ENCODE measurements at places on chromosomes 11 and 22.

- DNase-seq, result no peak
Observed at GRCh38 chr11:60959431-60959830, 7.5 kb upstream of the SLC15A3 start.

DNA sequence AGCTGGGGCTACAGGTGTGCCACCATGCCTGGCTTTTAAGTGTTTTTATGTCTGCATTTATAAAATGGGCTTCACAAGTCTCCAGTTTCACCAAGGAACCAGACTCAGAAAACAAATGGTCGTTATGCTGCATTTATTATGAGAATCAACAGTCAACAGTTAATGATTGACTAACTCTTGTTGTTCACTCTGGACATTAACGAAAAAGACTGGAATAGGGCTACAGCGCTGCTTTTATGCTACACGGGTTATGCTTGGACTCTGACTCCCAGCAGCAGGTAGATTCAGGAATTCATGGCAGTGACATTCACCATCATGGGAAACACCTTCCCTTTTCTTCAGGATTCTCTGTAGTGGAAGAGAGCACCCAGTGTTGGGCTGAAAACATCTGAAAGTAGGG lies 44.4 kb upstream of the CHKA start:
- DNase-seq, result no peak

GRCh38 chr11:43399983-43400630 lies 41.4 kb downstream of the TTC17 start:
- no peak for DNase-seq

DNA sequence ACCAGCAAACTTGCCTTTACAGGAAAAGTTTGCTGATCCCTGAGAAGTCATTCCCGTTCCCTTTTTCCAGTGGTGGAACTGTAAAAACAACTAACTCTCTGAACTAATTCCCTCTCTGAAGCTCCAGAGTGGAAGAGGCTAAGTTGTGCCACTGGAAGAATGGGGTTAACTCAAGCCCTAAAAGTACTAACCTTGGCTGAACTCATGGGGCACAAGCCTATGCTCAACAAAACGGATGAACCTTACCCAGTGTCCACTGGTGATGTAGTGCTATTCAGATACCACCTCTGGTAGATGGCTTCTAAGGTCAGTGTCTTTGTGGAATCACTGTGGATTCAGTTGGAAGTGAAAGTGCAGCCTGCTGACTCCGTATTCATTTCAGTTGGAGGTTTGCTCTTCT lies 59.9 kb upstream of the GNAZ start:
- no peak for DNase-seq

- no peak for DNase-seq
Observed at GRCh38 chr22:19438298-19438697, 6.0 kb downstream of the MRPL40 start.

- DNase-seq, result no peak
Observed at GRCh38 chr11:96205460-96205809, 137.6 kb downstream of the MAML2 start.

- DNase-seq, result no peak
Observed at GRCh38 chr11:61771985-61772455, 19.6 kb downstream of the MYRF start.

- DNase-seq, result no peak
Observed at GRCh38 chr22:30143265-30143664, 63.0 kb downstream of the HORMAD2 start.

GRCh38 chr11:92376146-92376599 lies 151.6 kb downstream of the FAT3 start:
- no peak for DNase-seq

DNA sequence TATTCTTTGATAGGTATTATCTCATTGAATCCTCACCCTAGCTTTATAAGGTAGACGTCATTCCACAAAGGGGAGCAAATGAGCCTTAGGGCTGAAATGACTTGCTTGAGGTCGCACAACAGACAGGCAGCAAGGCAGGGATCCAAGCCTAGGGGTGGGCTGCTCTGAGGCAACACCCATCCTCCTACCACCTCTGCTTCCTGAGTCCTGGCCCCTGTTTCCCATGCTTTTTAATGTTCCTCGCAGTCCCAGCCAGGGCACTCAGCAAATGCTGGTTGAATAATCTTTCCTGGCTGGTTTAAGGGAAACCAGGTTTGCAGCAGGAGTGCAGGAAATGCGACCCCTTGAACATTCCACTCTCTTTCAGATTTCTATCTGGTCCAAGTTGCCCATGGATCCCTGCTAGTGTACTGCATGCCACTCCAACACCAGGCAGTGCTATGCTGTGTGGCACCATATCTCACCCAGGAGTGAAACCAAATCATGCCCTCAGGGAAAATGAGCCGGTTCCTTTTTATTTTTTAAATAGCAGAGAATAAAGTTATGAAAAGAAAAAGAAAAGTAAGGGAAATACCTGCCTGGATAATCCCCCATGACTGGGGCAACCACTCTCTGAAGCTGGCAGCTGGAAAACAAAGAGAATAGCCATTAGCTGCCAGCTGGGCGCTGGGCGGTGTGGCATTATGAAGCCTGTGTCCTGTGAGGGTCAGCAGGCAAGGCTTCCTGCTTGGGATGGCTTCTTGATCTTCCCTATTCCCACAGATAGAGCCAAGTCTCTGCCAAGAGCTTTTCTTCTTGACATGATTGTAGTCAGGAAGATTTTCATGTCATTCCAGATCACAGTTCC lies 21.8 kb downstream of the MICAL2 start:
- DNase-seq, result no peak

DNA sequence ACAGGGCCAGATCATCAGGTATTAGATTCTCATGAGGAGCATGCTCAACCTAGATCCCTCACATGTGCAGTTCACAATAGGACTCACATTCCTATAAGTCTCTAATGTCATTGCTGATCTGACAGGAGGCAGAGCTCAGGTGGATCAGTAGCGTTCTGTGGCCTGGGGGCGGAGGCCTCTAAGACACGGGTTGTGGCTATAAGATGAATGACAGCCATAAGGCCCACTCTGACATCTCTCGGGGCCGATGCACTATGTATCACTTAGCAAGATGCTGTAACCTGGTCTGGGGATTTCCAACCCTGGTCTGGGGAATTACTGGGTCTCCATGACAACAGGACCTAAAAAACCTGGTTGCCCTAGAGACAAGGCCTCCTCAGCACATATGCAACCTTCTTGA lies 932.7 kb downstream of the TBC1D22A start:
- no peak for DNase-seq

DNA sequence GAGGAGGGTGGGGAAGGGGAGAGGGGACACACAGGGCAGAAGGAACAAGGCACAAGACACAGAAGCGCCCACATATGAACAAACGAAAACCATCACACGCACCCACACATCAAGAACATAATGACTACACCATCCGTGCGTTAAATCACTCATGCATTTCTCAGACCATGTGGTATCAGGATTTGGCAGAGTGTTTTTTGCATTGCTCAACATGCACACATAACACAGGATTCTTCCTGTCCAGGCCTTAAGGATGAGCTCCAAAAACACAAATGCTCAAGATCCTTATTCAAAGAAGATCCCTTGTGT lies 309.5 kb downstream of the CADM1 start:
- DNase-seq, result no peak

GRCh38 chr11:18722293-18722637 lies 3.7 kb downstream of the IGSF22 start:
- DNase-seq, result no peak

DNA sequence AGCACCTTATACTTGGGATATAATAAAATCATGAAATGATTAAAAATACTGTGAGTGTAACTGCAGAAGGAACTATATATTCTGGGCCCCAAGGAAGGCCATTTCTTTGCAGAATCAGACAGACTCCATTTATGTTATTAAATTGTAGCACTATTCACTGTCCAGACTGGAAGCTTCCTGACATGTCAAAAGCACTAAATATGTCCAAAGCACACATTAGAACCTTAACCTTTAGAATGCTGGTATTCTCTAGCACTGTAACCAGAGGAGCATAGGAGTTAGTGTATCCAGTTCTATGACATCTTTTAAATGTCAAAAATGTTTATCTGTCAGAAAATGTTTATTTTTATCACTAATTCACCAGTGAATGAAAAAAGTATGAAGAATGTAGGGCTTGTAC lies 246.9 kb downstream of the CADM1 start:
- no peak for DNase-seq

DNA sequence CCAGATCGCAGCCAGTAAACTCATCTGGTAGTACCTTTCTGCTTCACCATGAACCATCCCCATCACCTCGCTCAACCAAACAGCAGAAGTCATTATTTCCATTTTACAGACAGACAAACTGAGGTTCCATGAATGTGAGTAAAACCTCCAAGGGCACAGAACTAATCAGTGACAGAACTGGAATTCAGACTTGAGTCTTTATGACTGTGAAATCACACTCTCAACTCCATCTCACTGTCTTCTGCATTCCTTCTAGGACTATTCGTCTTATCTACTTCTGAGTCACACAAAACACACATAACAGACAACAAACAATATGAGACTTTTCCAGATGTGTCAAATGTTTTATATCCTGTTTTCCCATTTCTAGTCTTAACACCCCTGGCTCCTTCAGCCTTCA lies 9.3 kb upstream of the NUP50 start:
- DNase-seq, result no peak

- no peak for DNase-seq
Observed at GRCh38 chr11:118139578-118139977, 13.0 kb downstream of the SCN4B start.

- DNase-seq, result no peak
Observed at GRCh38 chr11:130454491-130455252, 6.2 kb downstream of the ADAMTS15 start.

- DNase-seq, result no peak
Observed at GRCh38 chr11:13287681-13288080, 10.1 kb downstream of the BMAL1 start.

DNA sequence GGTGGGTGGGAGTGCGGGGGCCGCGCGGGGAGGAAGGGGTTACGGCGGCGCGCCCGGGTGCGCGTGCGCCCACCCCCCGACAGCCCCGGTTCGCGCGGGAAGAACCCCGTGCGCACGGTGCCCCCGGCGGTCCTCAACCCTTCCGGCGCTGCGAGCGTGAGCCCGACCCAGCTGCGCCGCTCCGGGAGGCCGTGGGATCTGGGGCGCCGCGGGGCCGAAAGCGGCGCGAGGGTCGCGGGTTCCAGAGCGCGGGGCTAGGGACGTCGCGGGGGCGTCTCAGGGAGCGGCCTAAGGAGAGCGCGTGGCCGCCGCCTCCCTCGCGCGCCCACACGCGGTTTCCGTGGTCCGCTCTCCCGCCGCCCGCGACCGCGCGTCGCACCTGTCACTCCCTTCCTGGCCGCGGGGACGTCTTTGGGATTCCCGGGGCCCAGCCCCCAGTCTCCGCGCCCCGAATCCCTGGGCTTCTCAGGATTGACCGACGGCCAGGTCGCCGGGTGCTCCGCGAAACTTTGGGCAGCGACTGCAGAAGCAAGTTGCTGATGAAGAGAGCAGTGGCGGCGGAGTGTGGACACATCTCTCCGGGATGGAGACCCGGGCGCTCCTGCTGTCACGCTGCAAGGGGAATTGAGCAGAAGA lies 582 bp downstream of the SREBF2 start:
- DNase-seq, result peak; percentile 63

DNA sequence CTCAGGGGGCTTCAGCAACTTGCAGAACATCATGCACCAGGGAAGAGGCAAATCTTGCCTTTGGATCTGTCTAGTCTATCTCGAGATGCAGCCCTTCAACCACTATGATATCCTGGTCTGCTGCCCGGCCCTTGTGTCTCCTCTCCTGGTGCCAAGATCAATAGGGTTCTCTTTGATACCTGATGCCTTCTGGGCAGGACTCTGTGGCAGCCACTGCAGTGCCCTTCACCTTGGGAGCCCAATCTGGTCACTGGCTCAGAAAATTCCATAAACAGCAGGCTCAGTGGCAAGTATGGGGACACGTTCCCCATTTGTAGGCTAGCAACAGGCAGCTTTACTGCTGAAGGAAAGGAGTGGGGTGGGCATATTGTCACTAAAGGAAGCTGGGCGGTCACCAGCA lies 23.4 kb downstream of the SYN3 start:
- no peak for DNase-seq

- DNase-seq, result no peak
Observed at GRCh38 chr22:25134451-25134850, 65.2 kb upstream of the CRYBB3 start.

- no peak for DNase-seq
Observed at GRCh38 chr11:44561275-44561805, 4.1 kb upstream of the CD82 start.

DNA sequence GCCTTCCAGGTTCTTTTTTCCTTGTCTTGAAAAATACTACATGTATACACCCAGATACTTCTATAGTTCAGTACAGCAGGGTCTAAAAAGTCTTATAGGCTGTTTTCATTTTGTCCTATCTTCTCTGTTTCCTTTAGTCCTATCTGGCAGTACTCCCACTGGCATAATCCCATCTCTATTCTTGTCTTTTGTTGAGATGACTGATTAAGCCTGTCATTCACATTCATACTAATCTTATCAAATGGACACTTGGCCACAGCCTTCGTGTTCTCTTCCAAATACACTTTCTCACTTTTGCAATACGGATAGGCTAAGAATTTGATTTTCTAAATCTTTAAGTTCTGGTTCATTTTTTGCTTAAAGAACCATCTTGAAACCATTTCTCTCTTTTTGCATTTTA lies 42.8 kb downstream of the OR5AK2 start:
- DNase-seq, result no peak

- no peak for DNase-seq
Observed at GRCh38 chr11:83600661-83601060, 314.5 kb upstream of the CCDC90B start.

DNA sequence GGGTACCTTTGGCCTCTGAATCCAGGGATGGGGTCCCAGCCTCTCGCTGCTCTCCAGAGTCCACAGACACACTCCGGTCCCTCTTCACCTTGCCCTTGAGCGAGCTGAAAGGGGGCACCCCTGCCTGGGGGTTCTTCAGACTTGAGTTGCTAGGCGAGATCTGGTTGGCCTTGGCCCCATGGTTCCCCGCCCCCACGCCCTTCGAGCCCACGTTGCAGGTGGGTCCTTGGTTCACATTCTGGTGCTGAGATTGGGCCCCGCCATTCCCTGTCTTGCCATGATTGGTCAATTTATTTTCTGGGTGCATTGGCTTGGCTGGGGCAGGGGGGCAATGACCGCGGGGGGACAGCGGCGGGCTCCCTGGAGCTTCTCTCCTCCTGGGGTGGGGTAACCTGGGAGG lies 17.5 kb downstream of the BCL9L start:
- DNase-seq, result no peak

- no peak for DNase-seq
Observed at GRCh38 chr11:10409207-10409661, 45.8 kb upstream of the AMPD3 start.

DNA sequence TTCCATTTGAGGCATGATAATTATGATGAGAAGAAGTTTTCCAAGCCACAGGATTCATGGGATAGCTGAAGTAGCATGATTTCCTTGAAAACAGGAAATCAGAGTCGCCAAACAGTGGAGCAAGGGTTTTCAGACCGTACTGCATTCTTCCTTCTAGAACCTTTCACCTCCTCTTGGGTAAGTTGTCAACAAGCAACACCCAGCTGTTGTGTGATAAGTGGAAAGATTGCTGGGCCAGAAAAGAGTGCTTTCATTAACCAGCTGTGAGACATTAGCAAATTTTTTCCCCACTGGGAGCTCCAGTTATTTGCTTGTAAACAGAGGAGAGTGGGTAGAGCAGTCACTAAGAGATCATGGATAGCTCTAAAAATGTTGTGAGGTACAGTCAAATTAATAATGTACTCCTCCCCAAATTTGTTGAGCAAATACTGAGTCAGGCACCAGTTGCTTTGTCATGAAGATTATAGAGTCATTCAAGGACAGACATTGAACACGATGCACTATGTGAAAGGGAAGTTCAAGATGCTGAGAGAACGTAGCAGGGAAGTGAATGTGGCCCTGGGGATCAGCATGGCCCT lies 11.7 kb upstream of the MPEG1 start:
- no peak for DNase-seq

GRCh38 chr11:108148556-108148955 lies 27.2 kb downstream of the ACAT1 start:
- no peak for DNase-seq
